ENCODE measurements at places on chromosomes 1 and 21.

GRCh38 chr1:116679091-116679827 lies 11.7 kb upstream of the IGSF3 start:
- no peak for DNase-seq

DNA sequence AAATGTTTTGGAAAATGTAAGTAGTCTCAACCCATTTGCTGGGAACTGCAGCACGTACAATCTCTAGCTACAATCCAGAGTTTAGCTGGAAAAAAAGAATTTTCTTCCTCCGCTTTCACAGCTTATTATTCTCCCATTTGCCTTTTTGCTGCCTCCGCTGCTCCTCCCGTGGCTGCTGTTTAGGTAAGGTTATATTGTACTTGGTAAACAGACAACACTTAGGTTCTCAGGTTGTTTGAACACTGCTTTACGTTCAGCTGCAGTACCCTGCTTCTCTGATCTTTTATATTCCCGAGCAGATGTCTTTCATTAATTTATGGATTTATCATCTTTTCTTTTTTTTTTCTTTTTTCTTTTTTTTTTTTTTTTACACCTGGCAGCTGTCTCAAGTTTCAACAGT lies 14.3 kb downstream of the PROX1 start:
- DNase-seq: peak; percentile 82

- DNase-seq: no peak
Measured at GRCh38 chr1:210687582-210688279, 359.0 kb downstream of the HHAT start.

GRCh38 chr1:210746024-210746731 lies 387.8 kb downstream of the KCNH1 start:
- no peak for DNase-seq

GRCh38 chr1:25620701-25621350 lies 4.2 kb downstream of the MAN1C1 start:
- DNase-seq: no peak

DNA sequence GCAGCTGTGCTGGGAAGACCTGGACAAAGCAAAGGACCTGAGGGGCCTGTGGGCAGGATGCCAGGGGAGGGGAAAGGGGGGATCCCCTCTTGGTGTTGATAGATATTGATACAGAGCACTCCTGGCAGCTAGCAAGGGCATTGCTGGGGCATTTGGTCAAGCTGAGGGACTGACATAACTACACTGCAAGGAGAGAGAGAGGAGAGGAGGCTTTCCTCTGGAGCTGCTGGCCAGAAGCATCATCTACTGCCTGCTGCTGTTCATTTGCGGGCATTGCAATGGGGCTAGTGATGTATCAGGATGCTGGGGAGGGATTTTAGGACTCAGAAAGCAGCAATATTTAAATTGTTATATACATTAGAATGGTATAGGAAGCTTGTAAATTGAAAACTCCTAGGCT lies 142.0 kb downstream of the ZNF648 start:
- no peak for DNase-seq

GRCh38 chr1:41516168-41517061 lies 31.9 kb upstream of the EDN2 start:
- peak; percentile 84 for DNase-seq

DNA sequence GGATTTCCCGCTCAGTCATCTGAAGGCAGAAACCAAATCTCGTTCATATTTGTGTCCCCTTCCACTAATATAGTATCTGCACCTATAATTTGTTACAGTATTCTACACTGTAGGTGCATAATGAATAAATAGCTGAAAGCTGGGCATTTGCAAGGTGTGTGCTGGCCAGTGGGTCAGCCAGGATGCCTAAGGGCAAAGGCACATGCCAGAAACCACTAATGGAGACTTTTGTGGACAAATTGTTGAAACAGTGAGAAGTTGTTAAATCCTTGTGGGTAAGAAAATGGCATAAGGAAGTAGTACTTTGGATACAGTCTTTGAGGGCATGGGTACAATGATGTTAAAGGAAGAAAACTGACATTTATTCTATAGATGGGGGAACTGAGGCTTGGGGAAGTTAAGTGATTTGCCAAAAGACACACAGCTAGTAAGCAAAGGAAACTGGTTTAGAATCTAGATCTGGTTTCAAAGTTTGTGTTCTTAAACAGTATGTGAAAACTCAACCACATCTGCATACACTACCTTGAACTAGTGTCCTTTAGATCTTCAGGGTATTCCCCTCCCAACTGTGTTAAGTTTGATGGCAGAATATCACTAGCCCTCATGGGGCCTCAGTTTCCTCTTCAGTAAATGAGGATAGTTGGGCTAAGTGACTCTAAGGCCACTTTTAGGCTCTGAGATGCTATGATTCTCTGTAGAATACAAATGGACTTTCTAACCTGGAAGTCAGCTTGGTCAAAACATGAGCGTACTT lies 26.5 kb upstream of the LRRC8C start:
- no peak for DNase-seq

DNA sequence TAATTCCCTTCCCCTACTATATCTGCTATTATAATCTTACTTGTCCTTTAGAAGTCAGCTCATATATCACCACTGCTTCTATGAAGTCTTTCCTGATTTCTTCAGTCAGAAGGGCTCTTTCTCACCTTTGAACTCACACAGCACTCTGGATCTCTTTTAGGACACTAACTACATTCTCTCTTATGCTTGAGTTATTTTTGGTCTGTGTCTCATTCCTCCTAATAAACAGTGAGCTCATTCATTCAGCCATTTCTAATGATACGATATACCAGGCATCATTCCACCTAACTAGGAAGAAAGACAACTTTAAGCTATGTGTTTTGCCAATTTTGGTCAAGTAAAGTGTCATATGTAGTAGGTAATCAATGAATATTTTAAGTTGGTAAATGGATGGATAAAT lies 1.2 kb upstream of the STYXL2 start:
- no peak for DNase-seq

GRCh38 chr1:42960122-42960390 lies 1.4 kb upstream of the SLC2A1 start:
- no peak for DNase-seq

- no peak for DNase-seq
Measured at GRCh38 chr1:29704430-29704829, 468.1 kb downstream of the PTPRU start.

GRCh38 chr1:7516929-7517328 lies 254.2 kb upstream of the VAMP3 start:
- DNase-seq: no peak

DNA sequence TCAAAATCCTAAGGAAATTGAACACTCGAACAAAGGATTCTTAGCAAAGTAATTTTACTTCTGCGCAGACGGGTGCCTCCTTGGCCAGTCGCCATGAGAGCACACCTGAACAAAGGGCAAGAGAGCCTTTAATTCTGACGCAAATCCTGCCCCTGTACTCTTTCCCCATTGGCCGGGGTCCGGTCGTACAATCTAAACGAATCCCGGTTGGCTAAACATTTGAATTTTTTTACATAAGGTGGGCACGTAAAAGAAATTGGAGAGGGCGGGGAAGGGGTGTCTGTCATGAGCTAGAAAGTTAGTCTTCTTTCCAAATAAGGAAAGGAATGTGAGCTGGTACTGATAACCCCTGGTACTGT lies 8.2 kb upstream of the IL22RA1 start:
- DNase-seq: peak; percentile 97

- no peak for DNase-seq
Measured at GRCh38 chr1:98793136-98793535, 131.6 kb downstream of the SNX7 start.

GRCh38 chr1:22782406-22782805 lies 71.8 kb downstream of the EPHB2 start:
- no peak for DNase-seq

GRCh38 chr1:108199781-108200686 lies at the start of gene SLC25A24:
Gene SLC25A24, minus strand, starts transcription at chr1:108200343. Its CDS starts 205 bp downstream, at chr1:108200138.
- peak; percentile 53 for DNase-seq

GRCh38 chr1:215617979-215618378 lies 50.9 kb downstream of the KCTD3 start:
- DNase-seq: no peak

- no peak for DNase-seq
Measured at GRCh38 chr1:176046926-176047325, 160.2 kb downstream of the COP1 start.

DNA sequence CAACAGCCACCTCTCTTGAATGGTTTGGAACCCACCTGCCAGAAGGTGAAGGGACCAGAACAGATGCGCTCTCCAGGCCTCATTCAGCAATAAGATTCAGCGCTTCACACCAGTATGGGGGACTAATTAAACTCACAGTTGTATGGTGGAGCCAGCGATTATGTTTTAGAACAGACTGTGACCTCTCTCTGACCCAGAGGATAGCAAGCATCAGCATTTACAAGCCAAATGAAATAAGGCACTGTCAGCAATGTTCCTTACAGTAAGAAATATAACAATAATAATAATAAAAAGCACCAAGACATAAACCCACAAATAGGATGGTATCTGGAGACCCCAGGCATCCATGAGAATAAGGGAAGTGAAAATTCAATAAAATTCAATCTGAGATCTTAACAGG lies 6.9 kb upstream of the CDC42BPA start:
- no peak for DNase-seq

GRCh38 chr1:32900956-32901822 lies at the start of gene TMEM54:
Gene TMEM54, minus strand, starts transcription at chr1:32901389. Its CDS starts 151 bp downstream, at chr1:32901238.
- no peak for DNase-seq

GRCh38 chr1:117843791-117844190 lies 85.6 kb downstream of the GDAP2 start:
- no peak for DNase-seq

DNA sequence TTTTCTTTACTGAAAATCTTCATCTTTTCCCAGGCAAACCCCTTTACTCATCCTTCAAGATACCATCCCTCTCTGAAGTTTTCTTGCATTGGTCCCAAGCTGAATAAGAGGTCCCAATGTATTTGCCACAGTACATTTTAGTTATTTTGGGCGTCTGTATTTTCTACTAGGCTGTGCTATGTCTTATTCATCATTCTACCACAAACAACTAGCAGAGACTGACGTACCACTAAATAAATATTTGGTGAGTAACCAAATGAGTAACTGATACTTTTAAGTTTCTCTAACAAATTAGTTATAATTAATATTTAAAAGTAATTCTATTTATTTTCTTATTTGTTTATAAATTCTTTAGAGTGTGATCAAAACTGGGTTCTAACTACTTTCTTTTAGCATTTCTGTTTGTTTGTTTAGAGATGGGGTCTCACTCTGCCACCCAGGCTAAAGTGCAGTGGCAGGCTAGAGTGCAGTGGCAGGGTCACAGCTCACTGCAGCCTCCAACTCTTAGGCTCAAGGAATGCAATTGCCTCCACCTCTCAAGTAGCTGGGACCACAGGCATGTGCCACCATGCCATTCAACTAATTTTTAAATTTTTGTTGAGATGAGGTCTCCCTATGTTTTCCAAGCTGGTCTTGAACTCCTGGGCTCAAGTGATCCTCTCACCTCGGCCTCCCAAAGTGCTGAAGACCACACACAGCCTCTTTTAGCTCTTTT lies 33.1 kb downstream of the NDC1 start:
- DNase-seq: no peak

GRCh38 chr1:58158016-58158415 lies 388.5 kb downstream of the OMA1 start:
- no peak for DNase-seq

- DNase-seq: no peak
Measured at GRCh38 chr1:6005276-6005917, 13.2 kb upstream of the NPHP4 start.

Measured in NCI-H1105 (cell line).